Lower lobe of right lung (tissue), 2 donors: ENCODE measurements at places on chromosomes 5 and 9. TPM values are rescaled to one million over a fixed set of nuclear protein-coding genes. Genes with fewer than 3 reads are reported as not detected.

DNA sequence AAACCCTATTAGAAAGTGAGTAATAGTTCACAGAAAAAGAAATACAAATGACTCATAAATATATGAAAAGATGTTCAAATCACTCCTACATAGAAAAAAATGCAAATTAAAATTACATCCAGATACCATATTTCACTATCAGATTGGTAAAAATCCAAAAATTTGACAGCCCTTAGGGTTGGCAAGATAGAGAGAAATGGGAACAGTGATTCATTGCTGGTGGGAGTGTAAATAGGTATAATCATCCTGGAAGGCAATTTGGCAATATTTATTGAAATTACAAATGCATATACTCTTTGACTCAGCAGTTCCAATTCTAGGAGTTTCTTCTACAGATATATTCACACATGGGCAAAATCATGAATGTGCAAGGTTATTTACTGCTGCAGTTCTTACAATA lies 273.5 kb downstream of the NR2F1-AS1 start:
- DNase-seq: no peak

The SMIM32 gene
- total RNA-seq: not detected

The ANKRD18B gene
- total RNA-seq: 0.65 TPM

The LPAR1 gene
- total RNA-seq: 23.2 TPM

GRCh38 chr5:40365342-40366330 lies 314.1 kb upstream of the PTGER4 start:
- no peak for DNase-seq

GRCh38 chr5:17364987-17365810 lies 132.8 kb upstream of the TAF11L2 start:
- no peak for DNase-seq

The TMEM215 gene
- 0.09 TPM for total RNA-seq

GRCh38 chr9:105053209-105053652 lies 125.3 kb upstream of the ABCA1 start:
- no peak for DNase-seq

The AGXT2 gene
- total RNA-seq: not detected

GRCh38 chr5:62795926-62796325 lies 217.3 kb downstream of the LRRC70 start:
- DNase-seq: no peak

The SAXO1 gene
- 0.15 TPM for total RNA-seq

DNA sequence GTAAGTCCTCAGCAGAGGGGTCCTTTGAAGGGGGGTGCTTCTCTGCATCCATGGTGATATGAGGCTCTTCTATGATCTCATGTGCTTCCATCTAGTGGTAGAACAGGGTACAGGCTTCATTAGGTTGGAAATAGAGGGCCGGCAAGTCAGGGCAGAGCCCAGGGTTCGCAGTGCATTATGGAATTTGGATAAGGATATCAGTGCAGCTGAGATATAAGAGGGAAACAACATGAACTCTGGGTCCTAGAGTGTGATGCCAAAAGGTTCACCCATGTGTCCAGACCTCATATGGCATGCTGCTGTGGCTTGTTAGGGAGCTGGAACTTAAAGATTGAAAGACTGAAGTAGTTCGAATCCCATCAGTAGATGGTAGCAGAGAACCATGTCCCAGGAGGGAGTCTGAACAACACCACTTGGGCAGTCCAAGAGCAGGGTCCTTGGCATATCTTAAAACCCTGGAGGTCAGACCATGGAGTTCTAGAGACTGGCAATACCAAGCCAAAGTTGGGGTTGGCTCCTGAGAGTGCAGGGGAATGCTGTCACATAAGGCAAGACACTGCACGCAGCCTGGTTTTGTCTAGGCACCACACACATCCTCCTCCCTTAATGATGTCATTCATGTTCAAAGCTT lies 2.3 kb downstream of the FAM221B start:
- DNase-seq: no peak
